ENCODE measurements at places on chromosomes 4 and X.
A peak's percentile ranks its signal among the peaks of the same experiment; 100 is the strongest.

- no peak for DNase-seq
These were observed 117.2 kb downstream of the IRF2 start for GRCh38 chr4:184357165-184357564.

- no peak for DNase-seq
These were observed 327.3 kb downstream of the MAPK10 start for GRCh38 chr4:86032476-86033022.

GRCh38 chr4:128328106-128328505, 40.5 kb upstream of the PGRMC2 start:
- DNase-seq: no peak

GRCh38 chrX:13254076-13254785, 65.6 kb downstream of the ATXN3L start:
- peak; percentile 13 for DNase-seq

- no peak for DNase-seq
These were observed 32.3 kb downstream of the AFF1 start for GRCh38 chr4:86967073-86967472.

- no peak for DNase-seq
These were observed 100.7 kb downstream of the EFNB1 start for GRCh38 chrX:68929332-68930150.

- DNase-seq: no peak
These were observed 202.5 kb downstream of the PCDH7 start for GRCh38 chr4:30922625-30923024.

- no peak for DNase-seq
These were observed 372.7 kb upstream of the BOD1L1 start for GRCh38 chr4:14000091-14000814.

GRCh38 chr4:139782926-139783522, 117.4 kb downstream of the MGST2 start:
- DNase-seq: no peak

DNA sequence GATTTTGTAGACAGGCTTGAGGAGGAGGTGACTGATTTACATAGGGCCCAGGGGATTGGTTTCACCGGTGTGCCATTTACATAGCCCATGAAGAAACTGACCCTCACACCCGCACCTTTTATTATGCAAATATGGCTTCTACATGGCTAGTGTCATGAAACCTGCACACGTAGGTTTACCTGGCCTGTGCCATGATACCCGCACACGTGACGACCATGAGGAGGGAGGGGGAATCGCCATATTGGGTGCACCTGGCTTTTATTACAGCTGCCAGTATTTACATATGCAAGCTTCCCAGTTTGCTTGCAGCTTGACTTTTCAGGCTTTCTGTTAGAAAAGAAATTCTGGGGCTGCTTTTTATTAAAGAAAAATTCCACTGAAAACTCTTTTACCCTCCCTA, 359.7 kb downstream of the ADAM29 start:
- DNase-seq: no peak

GRCh38 chrX:82658492-82658891, 849.6 kb upstream of the POU3F4 start:
- no peak for DNase-seq

DNA sequence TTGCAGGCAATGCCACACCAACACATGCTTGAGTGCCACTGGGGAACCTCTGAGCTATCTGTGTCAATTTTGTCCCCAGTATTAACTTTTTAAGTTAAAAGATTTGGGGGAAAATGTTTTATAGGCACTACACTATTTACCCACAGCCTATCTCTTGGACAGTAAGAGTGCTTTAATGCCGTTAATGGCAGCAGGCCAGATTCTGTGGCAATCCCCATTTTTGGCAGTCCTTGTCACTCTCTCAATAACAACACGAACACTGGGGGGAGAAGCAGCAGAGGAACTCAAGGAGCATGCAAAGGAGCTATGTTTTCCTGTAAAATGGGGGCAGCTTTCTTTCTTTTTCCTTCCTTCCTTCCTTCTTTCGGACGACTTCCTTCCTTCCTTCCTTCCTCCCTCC, 168.6 kb downstream of the NSUN7 start:
- DNase-seq: no peak

GRCh38 chr4:70706516-70706915, 15.2 kb upstream of the RUFY3 start:
- DNase-seq: no peak

DNA sequence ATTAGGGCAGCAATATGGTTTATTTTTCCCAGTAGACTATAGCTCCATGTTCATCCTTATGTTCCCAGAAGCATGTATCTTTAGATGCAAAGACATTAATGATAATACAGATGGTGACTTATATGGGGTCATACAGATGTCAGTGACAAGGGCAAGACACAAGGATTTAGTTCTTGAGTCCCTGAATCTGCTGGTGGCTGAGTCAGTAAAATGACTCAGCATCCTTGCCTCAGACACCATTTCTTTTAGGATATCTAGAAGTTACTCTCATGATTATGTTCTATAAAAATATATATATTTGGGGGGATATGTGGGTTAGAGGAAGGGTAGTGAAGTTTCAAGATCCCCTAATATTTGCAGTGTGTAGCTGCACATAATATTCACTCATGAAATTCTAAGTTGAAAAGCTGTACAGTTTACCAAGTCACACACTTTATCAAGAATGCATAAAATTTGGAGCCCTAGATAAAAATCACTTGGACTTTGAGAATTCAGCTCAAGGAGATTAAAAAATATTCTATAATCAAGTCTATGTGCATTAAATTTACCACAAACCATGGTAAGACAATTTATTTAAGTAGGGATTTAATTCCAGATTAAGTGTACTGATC, 101.9 kb downstream of the LNX1 start:
- DNase-seq: no peak

DNA sequence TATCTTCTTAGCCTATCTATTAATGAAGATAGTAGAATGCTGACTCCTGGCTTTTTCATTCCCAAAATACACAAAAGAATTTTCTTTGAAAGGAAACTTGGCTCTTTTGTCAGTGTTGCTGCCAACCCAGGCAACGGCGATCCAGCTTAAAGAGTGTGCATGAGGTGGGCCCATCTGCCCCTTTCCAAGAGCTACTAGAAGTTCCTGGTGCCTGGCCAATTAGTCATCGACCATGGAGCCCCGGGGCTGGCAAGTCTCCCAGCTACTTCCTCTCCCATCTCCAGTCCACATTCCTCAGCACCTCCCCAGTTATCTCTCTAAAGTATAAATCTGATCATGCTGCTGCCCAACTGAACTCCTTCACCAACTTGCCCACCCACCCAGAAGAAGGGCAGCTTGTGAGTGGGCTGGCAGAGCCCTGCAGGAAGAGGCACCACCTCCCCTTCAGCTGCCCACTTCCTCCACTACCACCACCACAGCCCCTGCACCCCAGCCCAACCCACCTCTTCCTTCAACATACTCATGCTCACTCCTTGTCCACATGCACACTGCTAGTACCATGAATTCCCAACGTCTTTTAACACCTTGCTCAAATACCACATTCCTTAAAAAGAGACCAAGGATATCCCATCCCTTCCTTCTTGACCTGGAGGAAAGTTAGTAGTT, 158.2 kb upstream of the MAP3K15 start:
- no peak for DNase-seq

GRCh38 chr4:145097331-145097820, 620 bp downstream of the ANAPC10 start:
- no peak for DNase-seq

- no peak for DNase-seq
These were observed 1067.7 kb upstream of the PABPC4L start for GRCh38 chr4:135269125-135269890.

DNA sequence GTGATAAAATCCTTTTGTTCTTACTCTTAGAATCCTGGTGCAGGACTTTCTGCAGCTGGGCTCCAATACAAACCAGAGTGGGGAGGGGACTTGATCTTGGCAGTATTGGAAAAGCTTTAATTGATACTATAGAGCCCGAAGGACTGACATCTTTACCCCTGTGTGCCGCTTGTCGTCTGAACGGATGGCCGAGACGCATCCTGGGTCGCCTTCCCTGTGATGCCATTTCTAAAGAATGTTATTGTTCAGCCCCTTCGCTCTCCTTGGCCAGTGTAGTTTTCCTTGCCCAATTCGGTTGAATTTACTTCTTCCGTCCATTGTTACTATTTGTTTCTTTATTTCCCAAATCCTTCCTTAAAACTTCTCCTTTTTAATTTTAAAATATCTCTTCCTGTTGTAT, 80.9 kb downstream of the CLDN34 start:
- DNase-seq: no peak

DNA sequence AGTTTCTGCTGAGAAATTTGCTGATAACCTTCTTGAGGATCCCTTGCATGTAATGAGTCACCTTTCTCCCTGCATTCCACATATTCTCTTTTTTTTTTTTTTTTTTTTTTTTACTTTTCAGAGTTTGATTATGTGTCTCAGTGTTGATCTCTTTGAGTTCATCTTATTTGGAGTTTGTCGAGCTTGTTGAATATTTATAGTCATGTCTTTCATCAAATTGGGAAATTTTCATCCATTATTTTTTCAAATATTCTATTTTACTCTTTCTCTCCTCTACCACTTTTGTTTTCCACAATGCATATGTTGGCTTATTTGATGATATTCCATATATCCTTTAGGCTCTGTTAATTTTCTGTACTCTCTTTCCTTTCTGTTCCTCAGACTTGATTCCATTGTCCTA, 136.1 kb downstream of the MAD2L1 start:
- DNase-seq: no peak

GRCh38 chr4:154120690-154121345, 331.9 kb upstream of the SFRP2 start:
- no peak for DNase-seq

GRCh38 chr4:133081246-133081645, 67.8 kb upstream of the PCDH10 start:
- no peak for DNase-seq

GRCh38 chr4:80840396-80840795, 190.1 kb upstream of the BMP3 start:
- no peak for DNase-seq

DNA sequence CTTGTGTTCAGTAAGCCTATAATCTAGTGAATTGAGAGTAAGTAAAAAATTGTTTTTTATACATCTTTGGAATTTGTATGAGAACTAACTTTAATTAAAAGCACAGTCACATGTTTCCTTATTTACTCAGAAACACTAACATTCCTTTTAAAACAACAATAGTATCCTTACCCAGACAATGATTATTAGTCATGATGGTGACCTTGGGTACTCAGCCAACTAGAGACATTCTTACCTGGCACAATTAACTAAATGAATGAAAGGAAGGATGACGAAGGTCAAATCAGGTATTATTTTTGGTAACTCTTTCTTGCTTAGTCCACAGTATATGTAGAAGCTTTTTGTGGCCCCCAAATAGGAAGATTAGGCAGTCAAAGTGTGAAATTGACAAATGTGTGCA, 901.0 kb downstream of the FAT4 start:
- DNase-seq: no peak

DNA sequence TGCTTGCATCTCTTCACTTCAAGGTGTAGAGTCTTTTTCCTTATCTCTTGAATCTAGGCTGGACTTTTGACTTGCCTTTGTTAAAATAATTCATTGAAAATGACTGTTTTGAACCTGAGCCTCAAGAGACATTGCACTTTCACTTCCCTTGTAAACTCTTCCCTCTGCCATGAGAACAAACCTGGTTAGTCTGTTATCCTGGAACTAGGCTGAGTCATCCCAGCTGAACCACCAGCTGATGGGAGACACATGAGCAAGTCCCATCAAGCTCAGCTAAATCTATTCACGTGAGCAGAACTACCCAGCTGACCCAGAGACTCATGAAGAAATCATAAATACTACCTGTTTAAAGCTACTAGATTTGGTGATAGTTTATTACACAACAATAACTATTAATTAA, 202.3 kb upstream of the CENPE start:
- DNase-seq: no peak

- DNase-seq: no peak
These were observed 641.2 kb upstream of the CPEB2 start for GRCh38 chr4:14361084-14361483.

- DNase-seq: no peak
These were observed 36.8 kb downstream of the CC2D2A start for GRCh38 chr4:15506464-15506863.

DNA sequence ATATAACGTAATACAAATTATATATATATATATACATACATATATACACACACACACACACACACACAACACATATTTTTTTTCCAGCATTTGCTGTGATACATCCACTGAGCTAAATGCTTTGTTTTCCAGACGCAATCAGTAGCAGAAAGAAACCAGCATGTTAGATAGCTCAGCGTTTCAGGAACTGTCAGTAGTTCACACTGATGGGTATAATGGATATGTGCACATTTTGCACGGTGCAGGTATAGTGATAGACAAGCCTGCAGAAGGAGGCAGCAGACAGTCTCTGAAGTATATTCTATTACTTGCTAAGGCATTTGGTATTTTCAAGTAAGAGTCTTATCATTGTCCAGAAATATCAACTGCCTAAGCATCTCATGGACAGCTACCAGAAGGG, 741.6 kb upstream of the HS3ST1 start:
- no peak for DNase-seq

DNA sequence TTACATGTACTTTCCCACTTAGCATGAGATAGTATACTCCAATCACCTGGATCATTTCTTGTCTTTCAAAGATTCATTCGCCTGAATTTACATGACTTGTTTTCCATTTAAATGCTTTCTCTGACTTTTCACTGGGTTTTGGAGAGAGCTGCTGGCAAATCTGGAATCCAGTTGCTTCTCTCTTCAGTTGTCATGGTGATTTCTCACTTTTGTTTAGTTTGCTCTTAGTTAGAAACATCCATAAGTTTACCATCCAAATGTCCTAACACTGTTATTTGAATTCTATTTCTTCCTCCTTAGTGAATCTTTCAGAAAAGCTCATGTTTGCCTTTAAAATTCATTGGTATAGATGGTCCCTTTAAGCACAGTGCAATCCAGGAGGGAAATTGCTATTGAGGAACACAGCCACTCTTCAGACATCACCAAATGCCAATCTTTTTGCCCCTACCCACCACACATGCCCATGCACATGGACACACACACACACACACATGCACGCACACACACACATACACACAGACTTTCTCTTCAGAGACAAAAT, 51.7 kb downstream of the REELD1 start:
- DNase-seq: no peak

Measured in SHP77 (cell line).